ENCODE measurements at places on chromosomes 7 and 10.

GRCh38 chr7:87144173-87144657, 8.0 kb upstream of the DMTF1 start:
- DNase-seq = no peak

DNA sequence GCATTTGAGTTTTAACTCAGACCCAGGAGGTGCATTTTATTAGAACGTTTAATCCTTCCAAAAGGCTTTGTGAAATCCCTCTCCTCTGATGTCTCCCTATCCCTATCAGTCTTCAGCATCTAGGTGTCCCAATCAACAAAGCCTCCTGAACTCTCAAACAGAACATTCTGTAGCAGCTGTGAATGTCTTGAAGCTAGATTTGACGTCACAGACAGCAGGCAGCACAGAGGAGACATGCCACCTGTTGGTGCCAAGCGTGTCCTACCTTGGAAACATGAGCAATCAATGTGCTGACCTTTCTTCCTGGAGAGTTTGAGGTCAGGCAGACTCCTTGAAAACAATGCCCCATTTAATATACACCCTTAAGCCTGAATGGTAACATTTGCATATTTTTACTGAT, 125.5 kb downstream of the RNLS start:
- DNase-seq = no peak

DNA sequence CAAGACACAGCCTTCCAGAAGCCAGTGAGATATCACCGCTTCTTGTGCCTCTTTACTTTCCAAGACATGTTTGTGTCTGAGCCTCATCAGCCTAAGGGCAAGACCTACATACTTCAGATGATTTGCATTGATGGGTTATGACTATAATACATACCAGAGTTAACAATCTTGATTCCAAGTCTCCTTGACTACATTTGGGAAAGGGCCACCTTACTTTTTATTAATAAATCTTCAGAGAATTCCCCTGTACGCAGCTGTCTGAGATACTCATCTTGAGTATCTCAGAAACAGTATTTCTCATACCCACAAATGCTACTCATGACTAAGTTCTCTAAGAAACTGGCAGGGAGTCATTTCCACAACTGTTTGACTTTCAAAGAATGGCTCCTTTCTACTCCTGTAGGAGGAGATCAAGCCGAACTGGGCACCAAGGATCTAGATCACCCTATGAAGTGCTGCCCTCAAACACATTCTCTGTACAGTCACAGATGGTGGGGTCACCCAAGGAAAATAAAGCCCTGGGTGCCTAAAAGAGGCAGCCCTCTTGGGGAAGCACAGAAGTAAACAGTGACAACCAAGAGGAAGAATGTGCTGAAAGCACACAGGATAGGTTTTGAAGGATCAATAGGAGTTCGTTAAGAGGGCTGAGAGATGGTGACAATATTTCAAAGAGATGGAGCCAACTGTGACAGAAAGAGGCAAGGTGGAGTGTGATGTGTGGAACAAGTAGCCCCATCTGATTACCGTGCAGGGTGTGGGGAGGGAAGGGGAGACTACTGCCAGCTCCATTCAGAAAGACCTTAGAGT, 138.9 kb downstream of the JAZF1 start:
- DNase-seq = no peak

DNA sequence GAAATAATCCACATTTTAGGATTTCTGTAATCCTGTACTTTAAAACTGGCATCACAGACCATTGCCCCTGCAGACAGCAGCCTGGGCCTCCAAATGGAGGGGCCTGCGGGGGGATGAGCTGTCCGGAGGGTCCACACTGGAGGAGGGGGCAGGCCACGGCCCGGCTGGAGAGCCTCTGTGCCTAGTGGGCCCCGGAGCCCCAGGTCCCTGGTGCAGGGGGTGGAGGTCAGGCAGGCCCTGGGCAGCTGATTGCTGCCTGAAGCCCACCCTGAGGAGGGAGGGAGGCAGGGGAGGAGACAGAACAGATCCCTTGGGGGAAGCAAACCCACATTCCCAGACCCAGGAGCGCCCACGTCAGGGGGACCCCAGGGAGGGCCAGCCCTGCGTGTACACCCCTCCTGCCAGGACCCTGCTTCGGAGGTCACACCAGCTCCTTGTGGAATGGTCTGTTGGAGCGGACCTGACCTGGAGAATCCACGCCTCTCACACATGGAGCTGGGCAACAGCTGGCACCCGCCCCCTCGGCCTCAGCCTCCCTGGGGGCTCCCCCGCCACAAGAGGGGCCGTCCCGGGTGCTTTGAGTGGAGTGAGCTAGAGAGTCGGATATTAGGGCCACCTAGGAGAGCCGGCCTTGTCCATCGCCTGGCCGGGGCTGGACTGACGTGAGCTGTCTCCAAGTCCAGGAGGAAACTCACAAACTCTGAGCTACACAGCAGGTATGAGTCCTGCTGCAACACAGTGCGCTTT, 12.2 kb upstream of the FAM20C start:
- no peak for DNase-seq

GRCh38 chr10:64708884-64709681, 1187.9 kb downstream of the REEP3 start:
- no peak for DNase-seq

DNA sequence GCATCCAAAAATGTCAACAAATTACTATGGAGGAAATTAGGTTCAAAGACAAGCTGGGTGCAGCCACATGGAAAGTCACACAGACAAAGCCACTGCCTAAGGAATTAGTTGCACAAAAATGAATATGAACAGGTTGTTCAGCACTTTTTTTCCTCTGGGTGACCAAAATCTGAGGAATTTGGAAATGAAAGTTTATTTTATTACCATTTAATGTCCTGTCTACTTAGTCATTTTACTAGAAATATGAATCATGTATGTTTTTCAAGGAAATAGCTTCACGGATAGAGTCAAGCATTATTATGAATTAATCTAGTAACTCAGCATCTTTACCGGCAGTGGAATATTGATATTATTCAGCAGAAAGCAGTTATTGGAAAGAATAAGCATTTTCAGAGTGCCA, 106.3 kb downstream of the ANK3 start:
- DNase-seq = no peak

- DNase-seq = no peak
Measured at GRCh38 chr7:135166338-135166990, 4.0 kb downstream of the CYREN start.

GRCh38 chr7:80611779-80612178, 26.7 kb upstream of the CD36 start:
- no peak for DNase-seq

- DNase-seq = no peak
Measured at GRCh38 chr7:25180946-25181345, 47.3 kb downstream of the NPVF start.

- DNase-seq = no peak
Measured at GRCh38 chr7:94781236-94781635, 125.3 kb upstream of the SGCE start.
